ENCODE measurements at places on chromosomes 7 and 10.

- DNase-seq: no peak
Measured at GRCh38 chr10:111522551-111522950, 445.7 kb downstream of the ADRA2A start.

- DNase-seq: no peak
Measured at GRCh38 chr7:99380032-99380822, 5.7 kb downstream of the ARPC1B start.

DNA sequence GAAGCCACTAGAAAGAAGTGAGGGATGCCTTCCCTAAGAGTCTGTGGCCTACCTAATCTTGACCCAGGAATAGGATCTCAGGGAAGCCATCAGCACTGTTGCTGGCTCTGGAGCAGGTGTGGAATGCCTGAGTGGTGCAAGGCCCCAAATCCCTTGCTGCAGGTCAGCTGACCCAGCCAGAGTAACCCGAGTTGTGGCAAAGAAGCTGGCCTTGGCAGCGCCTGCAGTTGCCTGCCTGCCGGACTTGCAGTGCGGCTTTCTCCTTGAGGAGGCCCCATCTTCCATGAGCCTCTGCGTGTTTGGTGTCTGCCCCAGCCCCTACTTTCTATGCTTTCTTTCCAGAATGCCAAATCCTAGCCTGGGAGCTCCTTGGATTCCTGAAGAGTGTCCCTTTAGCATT lies 5.8 kb downstream of the KIAA1217 start:
- DNase-seq: no peak

GRCh38 chr10:82071231-82071630 lies 196.2 kb downstream of the NRG3 start:
- no peak for DNase-seq

GRCh38 chr7:117445206-117445605 lies 17.9 kb upstream of the ASZ1 start:
- DNase-seq: no peak

GRCh38 chr10:102657984-102658724 lies 13.9 kb downstream of the TRIM8 start:
- DNase-seq: peak; percentile 85

DNA sequence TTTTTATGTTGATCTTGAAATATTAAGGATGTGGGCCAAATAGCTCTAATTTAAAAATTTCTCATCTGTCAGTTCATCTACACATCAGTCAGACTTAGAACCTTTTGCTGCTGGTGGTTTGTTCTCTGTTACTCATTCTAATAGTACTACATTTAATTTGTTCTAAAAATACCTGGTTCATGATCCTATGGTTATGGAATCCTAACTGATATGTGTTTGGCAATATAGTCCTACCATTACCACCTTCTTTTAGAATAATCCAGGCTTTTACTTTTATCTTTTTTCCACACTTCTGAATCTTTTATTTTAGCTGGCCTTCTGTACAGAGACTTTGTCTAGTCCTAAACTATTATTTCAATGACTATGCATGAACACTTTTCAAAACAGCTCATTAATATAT lies 116.9 kb downstream of the SVOPL start:
- no peak for DNase-seq

- DNase-seq: no peak
Measured at GRCh38 chr7:143390104-143390772, 9.1 kb downstream of the ZYX start.

DNA sequence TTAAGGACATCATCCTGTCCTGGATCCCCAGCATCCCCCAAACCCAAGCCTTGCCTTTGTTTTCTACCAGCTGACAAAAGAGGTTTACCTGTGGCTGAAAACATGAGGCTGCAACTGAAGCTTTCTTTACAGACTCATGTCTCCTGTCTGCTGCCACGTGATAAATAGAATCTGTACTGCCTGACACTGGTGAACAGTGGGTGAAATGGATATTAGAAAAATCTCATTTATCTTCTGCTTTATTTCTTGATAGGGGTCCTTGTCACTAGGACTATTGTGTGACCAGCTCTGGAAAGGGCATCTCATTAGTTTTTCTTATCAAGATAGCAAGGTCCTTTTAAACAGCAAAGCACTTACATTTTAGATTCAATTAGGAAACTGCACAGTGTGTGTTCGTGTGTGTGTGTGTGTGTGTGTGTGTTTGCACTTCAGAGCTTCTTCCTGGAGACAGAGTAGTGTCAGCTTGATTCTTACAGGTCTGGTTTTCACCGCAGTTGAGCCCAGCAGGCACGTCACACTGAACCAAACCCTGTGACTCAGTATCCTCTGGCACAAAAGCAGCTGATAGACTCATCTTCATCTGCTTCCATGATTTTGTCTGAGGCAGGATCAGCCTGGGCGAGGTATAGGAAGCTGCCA lies 373.5 kb upstream of the CELF2 start:
- DNase-seq: no peak

DNA sequence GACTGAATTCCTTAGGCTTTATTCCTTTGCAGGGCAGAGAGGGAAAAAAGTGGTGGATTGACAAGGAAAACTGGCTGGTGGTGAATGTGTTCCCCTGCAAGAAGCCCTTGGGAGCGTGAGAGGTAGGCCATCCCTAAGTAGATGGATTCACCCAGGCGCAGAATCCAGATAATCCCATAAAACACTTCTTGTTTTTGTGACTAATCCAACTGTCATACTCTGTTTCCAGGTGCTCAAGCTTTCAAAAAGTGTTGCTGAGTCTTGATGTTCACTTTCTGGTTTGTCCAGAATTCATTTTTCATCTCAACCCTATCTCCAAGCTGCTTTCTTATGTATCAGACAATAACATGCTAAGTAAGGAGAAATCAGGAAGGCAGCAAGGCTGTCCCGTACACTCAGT lies 250.8 kb upstream of the HABP2 start:
- no peak for DNase-seq

GRCh38 chr7:37095122-37095521 lies 353.5 kb downstream of the ELMO1 start:
- DNase-seq: no peak

DNA sequence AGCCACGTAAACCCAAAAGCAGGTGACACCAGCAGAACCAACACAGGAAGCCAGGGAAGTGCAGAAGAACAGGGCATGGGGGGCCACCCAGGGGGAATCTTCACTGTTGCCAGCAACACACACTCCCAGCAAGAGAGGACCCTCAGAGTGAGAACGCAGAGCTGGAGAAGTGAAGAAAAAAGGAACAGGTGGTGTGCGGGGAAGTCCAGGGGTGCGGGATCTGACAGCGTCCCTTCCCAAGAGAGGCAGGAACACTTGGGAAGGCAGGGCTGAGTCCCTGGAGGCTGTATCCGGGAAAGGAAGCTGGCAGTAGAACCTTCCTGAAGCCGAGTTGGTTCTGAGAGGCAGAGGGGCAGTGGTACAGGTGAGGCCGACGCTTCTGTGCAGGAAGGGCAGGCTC lies 27.7 kb downstream of the AGAP4 start:
- DNase-seq: no peak

GRCh38 chr7:14236834-14237233 lies 247.4 kb upstream of the ETV1 start:
- DNase-seq: no peak

Data from lung microvascular endothelial cell (primary cell).